Activated T-cell treated with anti-CD3 and anti-CD28 coated beads, Interleukin-2, amount 50 U/mL, for 4 hours (primary cell): ENCODE measurements at places on chromosomes 1 and 21.

DNA sequence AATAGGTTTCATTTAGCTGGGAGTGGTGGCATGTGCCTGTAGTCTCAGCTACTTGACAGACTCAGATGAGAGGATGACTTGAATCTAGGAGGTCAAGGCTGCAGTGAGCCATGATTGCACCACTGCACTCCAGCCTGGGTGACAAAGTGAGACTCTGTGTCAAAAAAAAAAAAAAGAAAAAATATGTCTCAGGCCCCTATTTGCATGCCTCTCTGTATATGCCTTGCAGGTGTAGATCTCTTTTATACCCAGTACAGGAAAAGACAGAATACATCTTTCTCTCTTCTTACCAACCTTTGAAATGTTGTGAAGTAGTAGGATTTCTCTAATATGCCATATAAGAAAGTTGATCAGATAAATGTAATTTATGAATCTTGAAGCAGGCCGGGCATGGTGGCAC lies 6.4 kb downstream of the CNR2 start:
- no peak for DNase-seq

DNA sequence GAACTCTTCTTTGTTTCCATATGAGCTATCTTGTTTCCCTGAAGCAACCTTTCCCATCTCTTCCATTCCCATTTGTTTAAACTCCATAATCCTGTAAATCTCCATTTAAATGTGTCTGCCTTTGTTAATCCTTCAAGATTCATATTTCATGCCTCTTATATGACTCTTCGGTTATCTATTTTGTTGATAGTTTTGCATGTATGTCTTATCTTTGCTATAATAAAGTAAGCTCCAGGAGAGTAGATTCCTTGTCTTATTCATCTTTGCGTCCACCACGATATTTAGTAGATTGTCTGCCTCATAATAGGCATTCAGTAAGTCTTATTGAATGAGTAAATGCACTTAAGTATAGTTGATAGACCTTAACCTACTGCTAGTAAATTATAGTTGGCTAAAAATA lies 18.4 kb downstream of the CLIC4 start:
- DNase-seq: no peak

GRCh38 chr1:101144671-101145448 lies 92.0 kb upstream of the S1PR1 start:
- no peak for DNase-seq

DNA sequence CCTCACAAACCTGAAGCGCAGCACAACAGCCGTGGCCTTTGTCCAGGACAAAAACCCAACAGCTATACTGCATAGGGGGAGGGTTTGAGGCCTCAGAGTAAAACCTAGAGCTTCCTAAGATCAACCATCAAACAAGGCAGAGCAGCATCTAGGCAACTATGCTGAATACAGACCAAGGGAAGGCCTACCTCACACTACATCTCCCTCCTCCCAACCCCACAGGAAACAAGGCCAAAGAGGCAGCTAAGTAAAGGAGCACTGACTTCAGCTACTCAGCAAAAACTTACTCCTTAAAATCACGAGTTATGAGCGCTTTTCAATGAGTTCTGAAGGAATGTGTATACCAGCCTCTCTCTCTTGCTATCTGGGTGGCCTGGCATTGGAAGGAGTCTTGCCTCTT lies 12.4 kb downstream of the XKR8 start:
- no peak for DNase-seq

GRCh38 chr1:94463765-94464330 lies 45.7 kb downstream of the ABCD3 start:
- DNase-seq: no peak

- DNase-seq: no peak
Measured at GRCh38 chr1:170261669-170262068, 115.9 kb downstream of the NTMT2 start.

GRCh38 chr1:38028105-38028591 lies 15.6 kb downstream of the UTP11 start:
- DNase-seq: no peak

- DNase-seq: no peak
Measured at GRCh38 chr1:157073944-157074685, 25.5 kb downstream of the ETV3L start.

GRCh38 chr1:236893626-236894545 lies 98.8 kb downstream of the MTR start:
- DNase-seq: no peak

GRCh38 chr1:204511366-204511765 lies 4.8 kb upstream of the MDM4 start:
- no peak for DNase-seq

DNA sequence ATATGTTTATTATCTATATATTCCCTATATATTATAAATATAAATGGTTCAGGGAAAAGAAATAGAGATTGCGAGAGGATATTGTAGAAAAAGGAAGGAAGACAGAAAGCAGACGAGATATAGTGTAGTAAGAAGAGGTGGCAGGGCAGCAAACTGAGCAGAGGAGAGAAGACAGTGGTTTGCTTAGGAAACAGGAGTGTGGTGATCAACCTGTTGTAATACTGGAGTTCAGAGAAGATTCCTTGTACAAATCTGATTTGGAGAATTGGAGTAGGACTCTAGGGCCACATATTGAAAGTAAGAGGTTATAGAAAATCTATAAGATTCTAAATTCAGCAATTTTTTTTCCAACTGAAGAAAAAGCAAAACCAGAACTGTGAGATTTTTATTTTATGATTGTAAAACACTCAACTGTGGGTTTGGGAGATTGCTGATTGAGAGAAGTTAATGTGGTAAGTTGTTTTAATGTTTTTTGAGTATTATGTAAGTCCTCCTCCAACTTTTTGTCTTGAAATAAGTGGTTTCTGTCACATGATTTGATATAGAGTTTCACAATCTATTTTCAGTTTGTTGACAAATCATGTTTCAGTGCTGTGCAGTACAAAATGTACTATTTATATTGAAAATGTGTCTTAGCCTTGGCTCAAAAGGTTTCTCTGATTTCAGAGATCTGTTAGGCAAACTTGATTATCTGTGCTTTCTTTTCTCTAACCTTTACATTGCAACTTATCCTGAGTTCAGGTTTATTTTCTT lies 9.6 kb upstream of the AMY2B start:
- DNase-seq: no peak

- no peak for DNase-seq
Measured at GRCh38 chr1:221776495-221777301, 34.8 kb upstream of the DUSP10 start.

DNA sequence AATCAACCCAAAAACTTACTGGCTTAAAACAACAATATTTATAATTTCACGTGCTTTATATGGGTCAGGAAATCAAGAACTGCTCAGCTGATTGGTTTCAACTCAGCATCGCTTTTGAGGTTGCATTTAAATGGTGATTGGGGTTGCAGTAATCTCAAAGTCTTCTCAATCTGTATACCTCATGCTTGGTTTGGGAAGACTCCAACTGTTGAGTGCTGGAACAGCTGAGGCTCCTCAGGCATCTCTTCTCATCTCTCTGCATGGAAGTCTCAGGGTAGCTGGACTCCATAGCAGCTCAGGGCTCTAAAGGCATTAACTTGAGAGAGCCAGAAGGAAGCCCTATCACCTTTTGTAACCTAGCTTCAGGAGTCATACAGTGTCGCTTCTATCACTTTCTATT lies 35.1 kb downstream of the AK5 start:
- no peak for DNase-seq

DNA sequence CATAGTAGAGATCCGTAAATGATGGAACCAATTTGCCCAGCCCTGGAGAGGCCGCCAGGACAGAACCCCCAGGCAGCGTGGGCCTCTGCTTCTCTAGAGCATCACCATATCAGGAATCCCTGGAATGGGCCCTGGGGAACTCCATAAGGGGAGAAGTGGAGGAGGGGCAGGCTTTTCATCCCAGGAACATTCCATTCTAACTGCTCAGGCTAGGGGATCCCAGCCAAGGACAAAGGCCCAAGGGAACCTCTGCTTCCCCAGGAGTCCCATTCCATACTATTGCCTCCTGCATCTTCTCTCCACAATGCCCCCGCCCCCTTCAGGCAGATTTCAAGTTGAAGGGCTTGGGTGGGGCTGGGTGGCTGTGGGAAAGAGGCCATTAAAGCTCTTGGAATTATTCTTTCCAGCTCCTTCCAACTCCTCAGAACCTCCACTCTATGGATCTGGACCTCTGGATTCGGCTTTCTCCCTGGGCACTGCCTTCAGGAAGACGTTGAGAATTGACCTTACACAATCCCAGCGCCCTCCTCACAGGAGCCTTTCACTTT lies 6.0 kb downstream of the TRNP1 start:
- DNase-seq: no peak

DNA sequence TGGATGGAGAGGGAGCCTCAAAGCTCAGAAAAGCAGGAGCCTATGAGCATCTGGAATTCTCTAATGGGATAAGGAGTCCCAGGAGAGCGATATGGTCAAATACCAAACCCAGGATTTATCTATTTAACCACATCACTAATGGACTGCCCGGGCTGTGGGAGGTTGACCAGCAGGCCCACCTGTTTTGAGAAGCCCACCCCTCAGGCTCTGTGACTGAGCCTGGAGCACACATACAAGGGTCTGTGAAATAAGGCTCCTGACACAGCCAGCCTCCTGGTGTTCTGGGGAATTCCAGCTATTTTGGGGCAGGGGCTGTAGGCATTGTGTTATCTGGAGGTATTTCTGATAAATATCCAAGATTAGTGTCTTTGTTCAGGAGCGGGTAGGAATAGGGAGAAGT lies 132.0 kb upstream of the C1orf21 start:
- DNase-seq: no peak

DNA sequence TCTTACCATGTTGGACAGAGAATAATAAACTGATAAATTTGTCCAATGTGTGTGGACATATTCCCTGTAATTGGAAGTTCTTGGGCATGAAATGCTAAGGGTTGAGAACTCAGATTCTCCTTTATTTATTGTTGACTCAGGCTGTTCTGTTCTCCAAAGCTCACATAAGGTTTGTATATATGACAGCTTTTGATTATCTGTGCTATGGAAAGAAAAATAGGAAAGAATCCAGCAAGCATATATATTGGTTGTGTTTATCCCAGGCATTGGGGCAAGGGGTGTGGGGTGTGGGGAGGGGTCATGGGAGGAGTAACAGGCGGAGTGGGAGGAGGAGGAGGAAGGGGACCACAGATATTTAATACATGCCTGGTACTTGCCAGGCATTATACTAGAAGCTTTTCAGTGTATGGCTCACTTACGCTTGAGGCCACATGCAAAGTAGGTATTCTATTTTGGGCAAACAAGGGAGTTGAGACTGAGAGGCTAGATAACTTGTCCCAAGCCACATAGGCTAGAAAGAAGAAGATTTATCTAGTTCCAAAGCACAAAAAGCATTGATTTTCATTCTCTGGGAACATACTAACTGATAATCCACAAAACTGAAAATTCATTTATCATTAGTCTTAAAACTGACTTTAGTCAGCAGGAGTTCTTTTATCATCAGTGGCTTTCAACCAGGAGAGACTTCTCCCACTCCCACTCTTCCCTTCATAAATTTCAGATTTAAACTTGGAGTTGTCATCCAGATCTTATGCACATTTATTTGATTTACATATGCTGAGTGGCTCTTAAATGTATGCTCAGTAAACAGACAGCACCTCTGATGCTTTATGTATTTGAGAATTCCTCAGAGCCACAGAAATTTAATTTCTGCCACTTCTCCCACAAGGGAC lies 27.2 kb downstream of the NGF start:
- no peak for DNase-seq

DNA sequence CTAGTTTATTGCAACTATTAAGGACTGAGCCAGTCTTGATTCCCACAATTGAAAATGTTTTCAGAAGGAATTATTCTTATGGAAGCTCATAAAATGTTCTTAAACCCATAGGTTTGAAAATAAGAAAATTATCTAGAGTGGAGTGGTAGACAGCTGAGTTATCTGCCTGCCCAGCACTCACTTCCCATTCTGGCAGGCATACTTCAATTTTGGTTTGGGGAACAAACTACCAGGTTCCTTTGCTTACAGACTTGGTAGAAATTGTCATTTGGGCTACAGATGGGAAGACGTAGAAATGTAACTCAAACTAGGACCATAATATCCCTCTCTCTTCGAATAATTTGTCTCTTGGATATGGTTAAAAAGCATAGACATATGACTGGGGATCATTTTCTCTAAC lies 18.4 kb downstream of the JUN start:
- no peak for DNase-seq

GRCh38 chr1:159821171-159821867 lies 5.4 kb upstream of the SLAMF8 start:
- no peak for DNase-seq

- DNase-seq: no peak
Measured at GRCh38 chr1:172343240-172344160, 77.0 kb upstream of the C1orf105 start.

DNA sequence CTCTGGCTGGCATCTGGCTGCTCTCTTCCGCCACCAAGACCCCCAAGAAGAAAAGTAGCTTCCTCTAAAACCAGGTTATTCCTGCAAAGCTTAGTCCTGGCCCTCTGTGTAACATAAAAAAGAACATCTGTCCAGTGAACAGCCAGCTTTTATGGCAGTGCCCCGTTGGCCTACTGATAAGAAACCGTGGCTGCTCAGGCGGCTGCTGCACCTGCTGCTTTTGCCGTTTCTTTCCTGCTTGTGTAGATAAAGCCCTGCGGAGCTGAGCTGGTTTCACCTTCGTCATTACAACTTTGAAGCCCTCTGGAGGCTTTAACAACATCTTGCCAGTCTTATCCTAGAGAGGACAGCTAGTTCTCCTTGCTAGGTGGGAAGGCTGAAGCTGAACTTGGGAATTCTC lies 20.5 kb downstream of the ELAPOR1 start:
- no peak for DNase-seq

DNA sequence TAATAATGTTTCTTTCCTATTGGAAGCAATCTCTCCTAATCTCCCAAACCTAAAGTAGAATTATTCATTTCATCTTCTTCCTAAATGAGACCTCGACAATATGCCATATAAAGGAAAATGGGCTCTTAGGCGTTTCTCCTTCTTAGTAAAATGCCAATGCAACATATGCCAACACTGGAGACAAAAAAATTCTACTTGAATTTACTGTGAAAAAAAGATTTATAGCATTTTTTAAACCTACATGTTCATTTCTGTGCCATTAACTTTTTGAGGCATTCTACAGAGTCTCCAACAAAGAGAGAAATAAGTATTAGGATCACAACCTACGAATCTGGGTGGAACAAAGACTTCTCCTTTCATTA lies 1.3 kb downstream of the WDR47 start:
- DNase-seq: no peak

DNA sequence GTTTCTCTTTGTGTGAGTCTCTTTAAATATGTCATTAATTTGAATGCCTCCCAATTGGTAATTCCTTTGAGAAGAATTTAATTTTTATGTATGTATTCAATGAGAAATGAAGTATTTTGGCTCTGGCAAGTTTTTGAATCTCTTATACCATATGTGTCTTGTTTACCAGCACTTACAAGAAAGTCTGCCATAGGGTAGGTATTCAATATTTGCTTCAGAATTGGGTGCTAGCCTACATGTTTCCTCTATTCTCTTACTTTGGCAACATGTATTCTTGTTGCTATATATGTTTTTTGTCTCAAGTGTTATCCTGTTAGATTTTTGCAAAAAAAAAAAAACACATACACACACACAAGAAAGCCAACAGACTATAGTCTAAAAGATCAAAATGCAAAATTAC lies 350.5 kb upstream of the PRMT6 start:
- no peak for DNase-seq
